ENCODE measurements at places on chromosomes 7 and 10. TPM values are rescaled to one million over a fixed set of nuclear protein-coding genes. Genes with fewer than 3 reads are reported as not detected.

The THNSL1 gene
- total RNA-seq = 6.1 TPM

The UTF1 gene
- total RNA-seq = not detected

The DENND2A gene
- under 0.01 TPM for total RNA-seq

The TRIM50 gene
- total RNA-seq = not detected

The AFAP1L2 gene
- 0.05 TPM for total RNA-seq

The SLC13A4 gene
- 0.05 TPM for total RNA-seq

The OGDHL gene
- 0.14 TPM for total RNA-seq

The SPAM1 gene
- not detected for total RNA-seq

The GLI3 gene
- 7.2 TPM for total RNA-seq

The TMEM178B gene
- 0.18 TPM for total RNA-seq

The FAM204A gene
- total RNA-seq = 49.9 TPM

The NRCAM gene
- total RNA-seq = 0.28 TPM

The SSC4D gene
- 0.59 TPM for total RNA-seq

The SPDYE16 gene
- not detected for total RNA-seq

The SH2D4B gene
- total RNA-seq = not detected

The MLXIPL gene
- not detected for total RNA-seq

The ACBD7 gene
- 0.30 TPM for total RNA-seq

The EN2 gene
- under 0.01 TPM for total RNA-seq

The LRRC4 gene
- not detected for total RNA-seq

The RAB19 gene
- total RNA-seq = not detected

Measured in smooth muscle cell of the umbilical artery (primary cell).